ENCODE measurements at places on chromosomes 7 and 10. TPM values are rescaled to one million over a fixed set of nuclear protein-coding genes. Genes with fewer than 3 reads are reported as not detected.

GRCh38 chr7:132355048-132355447 is 221.2 kb downstream of the PLXNA4 start:
- DNase-seq: no peak

DNA sequence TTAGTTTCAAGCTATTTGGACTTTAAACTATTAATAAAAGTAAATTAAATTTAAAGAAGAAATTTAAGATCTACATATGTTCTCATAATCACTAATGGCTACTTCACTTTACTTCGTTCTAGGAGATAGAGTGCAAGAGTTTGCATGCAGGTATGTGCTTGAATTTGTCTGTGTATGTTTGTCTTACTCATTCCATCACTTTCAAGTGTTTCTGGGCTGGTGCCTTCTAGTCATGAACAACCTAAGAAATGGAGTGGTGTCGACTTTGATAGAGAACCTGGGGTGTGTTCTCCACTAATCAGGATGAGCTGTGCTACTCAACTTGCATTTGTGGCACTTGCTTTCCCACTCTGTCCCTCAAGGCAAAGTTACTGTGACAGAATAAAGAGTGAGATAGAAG is 169.9 kb downstream of the KCND2 start:
- DNase-seq: no peak

DNA sequence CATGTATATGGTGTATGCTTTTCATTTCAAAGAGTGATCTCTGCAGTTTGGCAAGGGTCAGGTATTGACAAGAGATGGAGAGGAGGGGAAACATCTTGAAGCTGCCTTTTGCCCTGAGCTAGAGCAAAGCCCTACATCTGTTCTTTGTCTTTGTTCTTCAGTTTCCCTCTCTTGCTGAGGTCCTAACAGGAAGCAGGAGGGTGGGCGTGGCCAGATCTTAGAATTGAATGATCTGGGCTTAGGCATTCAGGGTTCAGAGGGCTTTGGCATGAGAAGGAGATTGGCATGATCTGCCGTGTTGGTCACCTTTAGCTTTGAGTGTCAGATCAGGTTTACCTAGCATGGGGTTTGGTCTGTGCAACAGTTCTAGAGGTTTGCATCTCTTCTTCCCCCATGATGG is 41.3 kb downstream of the LRMDA start:
- no peak for DNase-seq

Gene COL13A1
- polyA plus RNA-seq: 5.7 TPM

Measured in urinary bladder (tissue), 4 donors.